ENCODE measurements at places on chromosomes 1 and 21.

DNA sequence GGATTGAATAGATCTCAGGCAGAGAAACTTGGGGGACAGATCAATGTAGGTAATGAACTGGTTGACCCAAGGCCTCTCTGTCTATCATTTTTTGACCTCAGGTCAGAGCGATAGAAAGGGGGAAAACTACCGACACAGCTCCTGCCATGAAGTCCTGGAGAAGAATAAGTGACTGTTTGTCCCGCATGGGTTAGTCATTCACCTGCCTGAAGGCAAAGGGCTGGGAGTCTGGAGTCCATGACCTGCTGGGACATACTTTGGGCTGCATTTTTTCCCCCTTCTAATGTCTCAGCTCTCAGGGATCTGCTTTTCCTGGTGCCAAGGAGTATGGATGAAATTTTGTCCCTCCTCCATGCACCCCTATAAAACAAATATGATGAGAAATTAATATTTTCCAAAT lies 1.6 kb upstream of the ROR1 start:
- DNase-seq, result no peak

DNA sequence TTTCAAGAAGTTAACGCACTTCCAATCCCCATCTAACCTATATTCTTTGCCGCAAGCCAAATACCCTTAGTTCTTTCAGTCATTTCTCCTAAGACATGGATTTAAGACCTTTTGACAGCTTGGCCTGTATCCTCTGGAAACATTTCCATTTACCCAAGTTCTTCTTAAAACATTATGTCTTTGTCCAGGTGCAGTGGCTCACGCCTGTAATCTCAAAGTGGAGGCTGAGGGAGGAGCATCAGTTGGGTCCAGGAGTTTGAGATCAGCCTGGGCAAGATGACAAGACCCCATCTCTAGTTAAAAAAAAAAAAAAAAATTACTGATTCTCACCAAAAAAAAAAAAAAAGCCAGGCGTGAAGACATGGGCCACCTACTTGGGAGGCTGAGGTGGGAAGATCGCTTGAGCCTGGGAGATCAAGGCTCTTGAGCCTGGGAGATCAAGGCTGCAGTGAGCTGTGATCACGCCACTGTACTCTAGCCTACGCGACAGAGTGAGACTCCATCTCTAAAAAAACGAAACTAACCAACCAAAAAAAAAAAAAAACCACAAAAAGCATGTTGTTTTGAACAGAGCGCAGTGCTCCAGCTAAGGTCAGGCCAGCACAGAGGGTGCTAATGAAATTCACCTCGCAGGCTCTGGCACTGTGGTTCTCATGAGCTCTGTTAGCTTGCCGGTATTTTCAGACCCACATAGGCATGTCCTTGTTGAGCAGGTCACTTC lies 36.0 kb downstream of the NUAK2 start:
- no peak for DNase-seq

GRCh38 chr1:40315239-40315794 lies 1.8 kb downstream of the COL9A2 start:
- peak; percentile 92 for DNase-seq

- DNase-seq, result no peak
Measured at GRCh38 chr1:167270349-167271092, 49.8 kb downstream of the POU2F1 start.

- DNase-seq, result no peak
Measured at GRCh38 chr1:11979028-11979850, 1.0 kb upstream of the MFN2 start.

DNA sequence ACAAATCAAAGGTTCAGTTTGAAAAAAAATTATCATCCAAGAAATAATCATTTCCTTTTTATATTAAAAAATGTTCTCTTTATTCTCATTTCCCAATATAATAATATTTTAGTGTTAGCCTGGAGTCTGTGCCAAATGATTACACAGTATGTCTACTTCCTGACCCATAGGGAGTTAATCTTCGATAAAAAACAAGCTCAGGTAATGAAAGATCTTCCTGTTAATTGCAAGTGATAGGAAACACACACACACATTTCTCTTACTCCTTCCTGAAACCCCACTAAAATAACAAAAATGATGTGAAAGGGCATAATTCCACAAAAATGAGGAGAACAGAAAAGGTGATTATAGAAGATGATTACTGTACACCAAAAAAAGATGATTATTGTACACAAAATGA lies 123.5 kb upstream of the CXADR start:
- DNase-seq, result no peak

- no peak for DNase-seq
Measured at GRCh38 chr1:233040494-233040893, 90.1 kb downstream of the NTPCR start.

GRCh38 chr1:210692796-210693195 lies 364.1 kb downstream of the HHAT start:
- DNase-seq, result no peak

- DNase-seq, result no peak
Measured at GRCh38 chr1:221759436-221759835, 17.5 kb upstream of the DUSP10 start.

GRCh38 chr1:47751193-47751592 lies 246.0 kb downstream of the TRABD2B start:
- DNase-seq, result no peak

Measured in AG08396 (cell line).